ENCODE measurements at places on chromosomes 2 and 18. TPM values are rescaled to one million over a fixed set of nuclear protein-coding genes. Genes with fewer than 3 reads are reported as not detected.

The SUPT7L gene
- 41.2 TPM for total RNA-seq

The LYPD6 gene
- 13.4 TPM for total RNA-seq

The FAM110C gene
- total RNA-seq, result 12.0 TPM

The STPG4 gene
- not detected for total RNA-seq
